ENCODE measurements at places on chromosomes 1 and 21.

- DNase-seq: no peak
Observed at GRCh38 chr1:167465743-167466142, 52.6 kb downstream of the CD247 start.

DNA sequence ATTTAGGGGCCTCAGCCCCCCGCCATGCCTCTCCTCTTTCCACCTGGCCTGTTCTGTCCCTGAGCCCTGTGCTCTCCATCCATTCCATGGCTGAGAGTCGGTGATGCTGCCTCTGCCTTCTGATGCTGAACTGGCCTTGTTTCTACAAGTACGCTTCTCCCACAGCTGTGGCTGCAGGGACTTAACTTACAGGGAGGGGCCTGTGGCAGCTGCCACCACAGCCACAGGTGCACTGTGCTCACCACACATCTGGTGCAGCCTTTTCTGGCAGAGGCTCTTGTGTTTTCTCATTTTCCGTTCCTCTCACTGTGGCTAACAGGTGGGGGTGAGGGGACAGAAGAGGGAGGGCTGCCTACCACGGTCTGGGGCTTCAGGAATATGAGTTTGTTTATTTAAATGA lies 4.2 kb downstream of the FMO1 start:
- no peak for DNase-seq

DNA sequence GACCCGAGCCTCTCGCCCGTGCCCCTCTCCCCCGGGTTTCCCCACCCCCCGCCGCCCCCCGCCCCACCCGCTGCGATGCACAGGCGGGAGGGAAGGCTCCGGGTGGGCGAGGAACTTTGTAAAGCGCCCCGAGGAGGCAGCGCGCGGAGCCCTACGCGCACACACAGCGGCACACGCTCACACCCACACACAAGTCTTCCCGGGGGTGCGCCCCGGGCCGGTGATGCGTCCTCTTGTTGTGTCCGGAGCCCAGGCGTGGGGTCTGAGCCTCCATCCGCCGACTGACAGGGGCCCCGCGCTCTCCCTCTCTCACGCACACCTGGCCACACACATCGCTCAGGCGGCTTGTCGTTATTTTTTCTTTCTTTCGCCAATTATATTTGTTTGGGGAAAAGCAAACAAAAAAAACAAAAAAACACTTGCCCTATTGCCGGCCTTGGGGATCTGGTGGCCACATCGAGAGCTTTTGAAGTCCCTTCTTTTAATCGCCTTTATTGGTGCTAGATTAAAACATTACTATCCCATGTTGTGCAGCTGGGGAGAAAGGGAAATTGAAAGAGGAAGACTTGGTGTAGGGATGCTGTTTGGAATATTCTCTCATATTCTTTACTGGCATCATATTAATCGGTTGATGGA lies 770 bp downstream of the NTNG1 start:
- DNase-seq: peak; percentile 36

GRCh38 chr1:172827301-172827700 lies 168.4 kb downstream of the FASLG start:
- DNase-seq: no peak

GRCh38 chr1:204842892-204843291 lies 27.8 kb upstream of the NFASC start:
- DNase-seq: no peak

- no peak for DNase-seq
Observed at GRCh38 chr1:60727552-60727951, 354.8 kb upstream of the NFIA start.
